ENCODE measurements at places on chromosomes 5 and 9. TPM values are rescaled to one million over a fixed set of nuclear protein-coding genes. Genes with fewer than 3 reads are reported as not detected.
A peak's percentile ranks its signal among the peaks of the same experiment; 100 is the strongest.

DNA sequence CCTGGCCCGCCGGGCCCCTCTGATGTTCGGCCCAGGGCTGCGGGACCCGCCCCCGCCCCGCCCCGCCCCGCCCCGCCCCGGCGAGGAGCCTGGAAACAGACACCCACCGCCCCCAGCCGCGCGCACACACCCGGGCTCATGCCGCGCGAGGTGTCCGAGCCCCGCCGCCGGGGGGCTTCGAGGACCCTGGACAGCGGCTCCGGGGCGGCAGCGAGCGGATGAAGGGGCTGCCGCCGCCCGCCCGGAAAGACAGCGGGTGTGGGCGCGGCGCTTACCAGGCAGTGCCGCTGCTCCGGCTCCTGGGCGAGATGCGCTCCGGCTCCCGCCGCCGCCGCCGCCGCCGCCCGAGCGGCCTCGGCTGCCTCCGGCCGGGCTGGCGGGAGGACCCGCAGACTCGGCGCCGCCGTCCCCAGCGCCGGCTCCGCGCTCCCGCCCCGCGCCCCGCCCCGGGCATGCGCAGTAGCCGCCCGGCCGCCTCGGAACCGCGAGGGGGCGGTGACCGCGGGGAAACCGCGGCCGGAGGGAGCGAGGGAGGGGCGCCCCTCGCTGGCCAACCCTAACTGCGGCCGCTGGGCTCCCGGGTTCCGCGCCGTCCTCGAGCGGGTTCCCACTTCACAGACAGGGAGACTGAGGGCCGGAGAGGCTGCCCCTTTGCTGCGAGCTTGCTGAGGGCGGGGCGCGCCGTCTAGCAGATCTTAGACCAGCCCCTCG is at the start of gene GPRIN1:
GPRIN1 (minus strand) TSS at position 433 of the 711 bp plus-strand sequence. CDS start 10,322 bp downstream, outside the sequence.
- DNase-seq, result peak; percentile 90
- H3K27me3 ChIP-seq, result peaks cover 23% of the 10 kb centered on the region
- peaks cover 19% of the 10 kb centered on the region for H3K4me1 ChIP-seq
- H3K36me3 ChIP-seq, result peaks cover 19% of the 10 kb centered on the region

DNA sequence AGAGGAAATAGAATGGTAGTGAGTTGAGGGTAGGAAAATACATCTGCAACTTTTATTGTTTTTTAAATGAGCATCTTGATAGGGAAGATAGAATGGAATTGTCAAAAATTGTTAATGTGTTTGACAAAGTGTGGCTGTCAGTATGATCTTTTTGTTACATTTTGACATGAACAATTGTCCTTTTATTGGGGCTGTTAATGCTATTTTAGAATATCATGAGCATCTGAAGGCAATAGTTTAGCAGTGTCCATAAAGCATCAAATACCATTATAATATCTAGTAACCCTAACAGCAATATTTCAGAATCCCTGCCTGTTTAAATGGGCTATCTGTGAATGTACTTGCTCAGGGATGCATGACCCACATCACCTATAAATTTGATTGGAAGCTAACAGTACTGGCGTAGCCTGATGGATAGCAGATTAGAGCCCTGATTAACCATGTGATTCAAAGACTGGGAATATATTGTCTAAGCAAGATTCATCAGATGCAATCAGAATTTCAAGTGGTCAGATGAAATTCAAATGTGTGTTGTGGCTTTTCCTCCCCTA is 37.8 kb downstream of the TLE4 start:
- H3K4me1 ChIP-seq, result no peaks in the 10 kb centered on the region
- H3K36me3 ChIP-seq, result no peaks in the 10 kb centered on the region
- H3K4me3 ChIP-seq, result no peak overlapping the region
- H3K27ac ChIP-seq, result no peak overlapping the region

GRCh38 chr9:77809552-77809951 is 161.4 kb upstream of the GNA14 start:
- no peak for DNase-seq
- no peaks in the 10 kb centered on the region for H3K27me3 ChIP-seq
- no peak overlapping the region for H3K27ac ChIP-seq
- H3K4me1 ChIP-seq, result peaks cover 27% of the 10 kb centered on the region

GRCh38 chr5:135905144-135905543 is 9.5 kb upstream of the IL9 start:
- H3K36me3 ChIP-seq, result no peaks in the 10 kb centered on the region
- no peak overlapping the region for H3K27ac ChIP-seq
- peaks cover 51% of the 10 kb centered on the region for H3K27me3 ChIP-seq
- no peak overlapping the region for H3K4me3 ChIP-seq

DNA sequence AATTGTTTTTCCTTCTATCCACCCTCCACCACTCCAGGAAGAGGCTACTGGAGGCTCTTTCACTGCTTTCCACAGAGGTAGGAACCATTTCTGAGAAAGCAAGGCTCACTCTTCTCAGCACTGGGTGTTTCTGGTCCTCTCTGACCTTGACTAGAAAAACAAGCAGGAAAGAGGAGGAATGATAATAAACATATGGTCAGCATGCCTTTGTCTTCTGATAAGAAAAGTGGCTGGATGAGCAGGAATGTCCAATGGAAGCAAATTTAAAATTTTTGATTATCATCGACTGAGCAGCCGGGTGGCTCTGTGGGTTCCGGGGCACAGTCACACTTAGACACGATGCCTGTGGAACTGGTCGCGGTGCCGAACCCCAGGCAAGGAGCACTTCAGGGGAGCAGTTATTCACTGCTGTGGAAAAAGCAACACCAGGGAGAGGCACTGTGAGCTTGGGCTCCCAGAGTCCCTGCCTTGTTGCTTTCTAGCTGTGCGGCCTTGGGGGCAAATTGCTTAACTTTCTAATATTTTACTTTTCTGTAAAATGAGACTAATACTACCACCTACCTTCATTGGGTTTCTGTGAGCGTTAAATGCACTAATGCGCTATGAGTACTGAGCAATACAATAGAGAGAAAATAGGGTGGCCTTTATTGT is 157.0 kb upstream of the LHFPL2 start:
- no peaks in the 10 kb centered on the region for H3K4me1 ChIP-seq
- no peaks in the 10 kb centered on the region for H3K36me3 ChIP-seq
- no peak overlapping the region for H3K4me3 ChIP-seq

- H3K36me3 ChIP-seq, result no peaks in the 10 kb centered on the region
- H3K27ac ChIP-seq, result no peak overlapping the region
- DNase-seq, result no peak
- H3K4me1 ChIP-seq, result no peaks in the 10 kb centered on the region
These were observed 417.7 kb downstream of the PSAT1 start for GRCh38 chr9:78714576-78714975.

DNA sequence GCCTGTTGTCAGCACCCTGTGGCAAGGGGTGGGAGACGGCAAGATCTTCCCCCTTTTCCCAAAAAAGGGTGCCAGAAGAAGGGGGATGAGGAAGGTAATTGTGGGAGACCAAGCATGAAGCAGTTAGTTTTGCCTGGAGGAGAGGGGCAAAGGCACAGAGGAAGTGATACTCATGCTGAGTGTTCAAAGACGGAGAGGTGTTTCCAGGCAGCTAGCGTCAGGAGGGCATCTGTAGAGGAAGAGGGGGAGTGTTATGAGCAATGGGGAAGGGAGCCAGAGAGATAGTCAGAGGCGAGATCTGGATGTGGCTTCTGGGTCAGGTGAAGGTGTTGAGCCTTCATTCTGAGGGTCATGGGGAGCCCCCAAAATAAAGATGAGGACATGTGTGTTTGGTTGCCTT is 26.9 kb upstream of the ADAM19 start:
- H3K27ac ChIP-seq, result peak overlapping the region; percentile 77
- H3K4me1 ChIP-seq, result peaks cover 33% of the 10 kb centered on the region
- peaks cover 6% of the 10 kb centered on the region for H3K36me3 ChIP-seq
- no peaks in the 10 kb centered on the region for H3K27me3 ChIP-seq
- no peak for DNase-seq

GRCh38 chr5:147411359-147412319 is 98.2 kb downstream of the DPYSL3 start:
- no peaks in the 10 kb centered on the region for H3K36me3 ChIP-seq
- H3K4me1 ChIP-seq, result no peaks in the 10 kb centered on the region
- no peaks in the 10 kb centered on the region for H3K27me3 ChIP-seq
- DNase-seq, result no peak

GRCh38 chr5:173338380-173339015 is 10.3 kb upstream of the STC2 start:
- H3K27me3 ChIP-seq, result no peaks in the 10 kb centered on the region
- no peaks in the 10 kb centered on the region for H3K36me3 ChIP-seq
- no peak overlapping the region for H3K4me3 ChIP-seq
- no peaks in the 10 kb centered on the region for H3K4me1 ChIP-seq

- no peak overlapping the region for H3K4me3 ChIP-seq
- DNase-seq, result no peak
- H3K27me3 ChIP-seq, result no peaks in the 10 kb centered on the region
- H3K36me3 ChIP-seq, result no peaks in the 10 kb centered on the region
- no peak overlapping the region for H3K27ac ChIP-seq
These were observed 507.3 kb downstream of the ISL1 start for GRCh38 chr5:51890435-51891116.

DNA sequence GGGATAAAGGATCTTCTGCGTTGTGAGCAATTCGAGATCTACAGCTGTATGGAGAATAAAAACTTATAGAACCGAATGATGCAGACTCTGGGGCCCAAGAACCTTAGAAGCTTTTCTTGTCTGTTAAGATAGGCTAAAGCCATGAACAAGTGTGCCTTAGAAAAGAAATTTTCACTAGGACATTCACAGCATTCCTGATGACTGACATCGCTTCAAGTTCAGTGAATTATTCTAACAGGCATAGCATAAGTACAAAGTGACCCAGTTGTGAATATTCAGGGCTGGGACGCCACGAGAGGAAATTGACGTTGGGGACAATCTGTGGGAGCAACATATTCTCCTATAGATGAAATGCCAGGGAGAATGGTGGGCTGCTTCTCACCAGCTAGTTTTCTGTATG is 32.0 kb upstream of the PANK3 start:
- H3K36me3 ChIP-seq, result no peaks in the 10 kb centered on the region
- H3K27ac ChIP-seq, result no peak overlapping the region
- H3K4me1 ChIP-seq, result no peaks in the 10 kb centered on the region
- H3K27me3 ChIP-seq, result peaks cover 13% of the 10 kb centered on the region
- DNase-seq, result no peak

GRCh38 chr5:158368686-158369085 is 509.7 kb upstream of the CLINT1 start:
- no peak for DNase-seq
- no peaks in the 10 kb centered on the region for H3K4me1 ChIP-seq
- H3K27ac ChIP-seq, result no peak overlapping the region
- no peaks in the 10 kb centered on the region for H3K27me3 ChIP-seq

DNA sequence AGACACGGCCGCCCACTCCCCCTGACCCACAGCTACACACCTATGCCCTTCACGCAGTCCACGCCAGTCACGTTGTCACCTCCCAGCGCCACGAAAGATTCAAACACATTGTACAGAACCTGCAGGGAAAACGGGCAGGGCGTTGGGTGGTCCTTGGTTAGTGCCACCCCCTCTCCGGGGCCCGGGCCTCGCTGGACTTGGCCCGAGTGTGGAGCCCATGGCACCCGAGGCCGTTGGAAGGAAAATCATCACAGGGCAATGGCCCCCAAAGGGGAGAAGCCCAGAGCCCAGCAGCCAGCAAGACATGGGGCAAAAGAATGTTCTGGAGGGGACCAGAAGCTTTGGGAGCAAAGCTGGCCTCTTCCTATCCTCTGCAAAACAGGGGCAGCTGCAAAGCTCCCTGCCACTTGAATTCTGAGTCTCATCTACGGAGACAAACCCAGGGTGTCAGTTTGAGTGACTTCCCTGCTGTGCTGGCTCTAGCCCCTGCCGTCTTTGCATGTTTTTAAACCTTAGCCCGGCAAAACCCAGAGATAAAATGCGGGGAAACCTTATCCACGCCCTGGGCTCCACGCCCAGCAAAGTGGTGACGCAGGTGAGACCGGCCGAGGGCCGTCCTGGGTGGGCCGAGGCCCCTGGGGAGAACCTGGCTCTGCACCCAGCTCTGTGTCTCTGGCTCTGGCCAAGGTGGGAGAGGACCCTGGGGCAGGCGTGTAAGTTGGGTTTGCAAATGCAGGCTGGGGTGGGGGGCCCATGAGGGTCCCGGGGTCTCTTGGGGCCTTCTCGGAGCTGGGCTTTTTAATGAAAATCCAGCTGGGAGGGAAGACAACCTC is 38.9 kb downstream of the SLC9A3 start:
- no peak for DNase-seq
- H3K27me3 ChIP-seq, result no peaks in the 10 kb centered on the region
- no peaks in the 10 kb centered on the region for H3K4me1 ChIP-seq
- H3K27ac ChIP-seq, result no peak overlapping the region

ASPN gene
- total RNA-seq, result not detected

STARD4 gene
- 65.0 TPM for total RNA-seq

STING1 gene
- 79.6 TPM for total RNA-seq

STOM gene
- 25.2 TPM for total RNA-seq

SPINK6 gene
- total RNA-seq, result not detected

MUSK gene
- total RNA-seq, result not detected

SEMA6A gene
- total RNA-seq, result 53.3 TPM

All from Calu3 (cell line).